Aorta (tissue), 5 donors: ENCODE measurements at places on chromosomes 12 and 14.
A peak's percentile ranks its signal among the peaks of the same experiment; 100 is the strongest.

DNA sequence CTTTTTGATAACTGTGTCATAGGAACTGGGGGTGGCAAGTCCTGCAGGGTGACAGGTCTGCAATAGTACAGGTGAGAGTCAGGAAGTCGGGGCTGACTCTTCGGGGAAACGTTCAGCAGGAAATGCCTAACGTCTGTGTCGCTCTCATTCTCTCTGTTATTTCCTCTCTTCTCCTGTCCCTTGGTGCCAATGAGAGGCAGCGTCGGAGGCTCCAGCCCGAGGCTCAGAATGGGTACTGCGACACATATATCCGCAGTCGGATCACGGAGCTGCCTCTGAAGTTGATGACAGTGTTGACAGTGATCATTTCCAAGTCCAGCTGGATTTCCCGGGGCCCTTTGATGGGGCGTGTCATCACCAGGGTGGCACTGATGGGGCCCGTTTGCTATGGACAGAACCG, 2.7 kb upstream of the TC2N start:
- no peak for DNase-seq
- H3K4me3 ChIP-seq, result no peak overlapping the region
- no peaks in the 10 kb centered on the region for H3K27me3 ChIP-seq

- H3K4me3 ChIP-seq, result no peak overlapping the region
- DNase-seq, result peak; percentile 42
- H3K4me1 ChIP-seq, result no peaks in the 10 kb centered on the region
Observed at GRCh38 chr14:60222820-60223219, 26.2 kb upstream of the PPM1A start.

- no peaks in the 10 kb centered on the region for H3K27me3 ChIP-seq
- H3K27ac ChIP-seq, result no peak overlapping the region
- no peak for DNase-seq
- H3K4me1 ChIP-seq, result no peaks in the 10 kb centered on the region
Observed at GRCh38 chr12:60194678-60195077, 598.8 kb downstream of the SLC16A7 start.

GRCh38 chr14:100904307-100905087, 975 bp upstream of the RTL1 start:
- H3K4me3 ChIP-seq, result no peak overlapping the region
- H3K27ac ChIP-seq, result no peak overlapping the region
- no peaks in the 10 kb centered on the region for H3K27me3 ChIP-seq
- H3K36me3 ChIP-seq, result no peaks in the 10 kb centered on the region
- DNase-seq, result peak; percentile 70
- H3K4me1 ChIP-seq, result no peaks in the 10 kb centered on the region

DNA sequence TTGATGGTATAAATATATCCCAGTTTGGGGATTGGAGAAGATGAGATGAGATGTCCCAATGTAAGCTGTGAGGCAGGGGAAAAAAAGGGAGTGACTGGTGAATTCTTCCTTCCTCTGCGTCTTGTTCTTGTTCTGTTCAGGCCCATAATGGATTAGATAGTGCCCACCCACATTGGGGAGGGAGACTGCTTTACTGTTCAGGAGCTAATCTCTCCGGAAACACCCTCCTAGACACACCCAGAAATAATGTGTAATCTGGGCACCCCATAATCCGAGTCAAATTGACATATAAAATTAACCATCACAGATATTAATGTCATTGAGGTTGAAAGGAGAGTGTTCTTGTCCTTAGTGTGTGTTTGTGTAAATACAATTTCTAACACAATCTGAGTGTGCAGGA, 29.3 kb downstream of the ETV6 start:
- H3K27ac ChIP-seq, result no peak overlapping the region
- no peaks in the 10 kb centered on the region for H3K4me1 ChIP-seq
- H3K27me3 ChIP-seq, result no peaks in the 10 kb centered on the region
- no peak overlapping the region for H3K4me3 ChIP-seq
- H3K36me3 ChIP-seq, result no peaks in the 10 kb centered on the region

DNA sequence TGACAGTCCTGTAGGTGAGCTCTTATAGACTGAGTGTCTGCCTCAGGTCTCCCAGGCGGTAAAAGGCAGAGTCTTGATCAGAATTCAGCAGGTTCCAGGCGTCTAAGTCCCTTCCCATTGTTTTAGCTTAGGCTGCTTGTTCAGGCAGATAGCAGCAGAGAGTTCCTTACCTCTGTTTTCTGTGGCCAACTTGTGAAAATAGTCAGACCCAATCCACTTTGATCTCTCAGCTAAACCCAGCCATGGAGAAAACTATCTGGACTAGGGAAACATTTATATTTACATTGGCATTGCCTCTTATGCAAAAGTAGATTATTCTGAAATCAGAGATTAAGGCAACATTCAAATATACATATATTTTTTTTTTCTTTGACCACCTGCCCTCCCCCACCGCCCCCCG, 21.4 kb downstream of the CCDC62 start:
- no peak for DNase-seq
- no peak overlapping the region for H3K4me3 ChIP-seq
- H3K36me3 ChIP-seq, result no peaks in the 10 kb centered on the region
- H3K4me1 ChIP-seq, result no peaks in the 10 kb centered on the region
- H3K27ac ChIP-seq, result no peak overlapping the region

DNA sequence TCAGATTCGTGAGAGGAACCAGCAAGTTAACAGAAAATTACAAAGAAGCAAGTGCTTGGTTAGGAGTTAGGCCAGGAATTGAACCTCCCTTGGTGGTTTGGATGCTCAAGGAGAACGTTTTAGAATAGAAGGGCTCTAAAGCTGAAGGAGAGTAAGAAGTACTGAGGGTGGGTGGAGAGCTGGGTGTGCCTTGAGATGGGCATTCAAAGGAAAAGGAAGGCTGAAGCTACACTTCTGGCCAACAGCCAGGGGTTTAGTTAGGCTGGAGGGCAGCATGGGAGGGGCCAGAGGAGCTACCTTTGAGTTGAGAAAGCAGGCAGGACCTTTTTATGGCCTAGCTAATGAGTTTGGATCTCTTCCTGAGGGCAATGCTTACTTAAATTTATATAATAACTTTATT, 421.2 kb downstream of the CCDC91 start:
- H3K4me1 ChIP-seq, result no peaks in the 10 kb centered on the region
- H3K27ac ChIP-seq, result no peak overlapping the region
- no peak for DNase-seq
- H3K27me3 ChIP-seq, result no peaks in the 10 kb centered on the region
- H3K4me3 ChIP-seq, result no peak overlapping the region

GRCh38 chr12:116599285-116600136, 40.3 kb downstream of the MAP1LC3B2 start:
- no peaks in the 10 kb centered on the region for H3K27me3 ChIP-seq
- peak overlapping the region; percentile 3 for H3K4me3 ChIP-seq

- no peak overlapping the region for H3K4me3 ChIP-seq
- DNase-seq, result no peak
- H3K27ac ChIP-seq, result no peak overlapping the region
- no peaks in the 10 kb centered on the region for H3K4me1 ChIP-seq
- no peaks in the 10 kb centered on the region for H3K36me3 ChIP-seq
Observed at GRCh38 chr14:64324461-64324860, 30.3 kb upstream of the ESR2 start.
